ENCODE measurements at places on chromosomes 7 and 10. TPM values are rescaled to one million over a fixed set of nuclear protein-coding genes. Genes with fewer than 3 reads are reported as not detected.
A peak's percentile ranks its signal among the peaks of the same experiment; 100 is the strongest.

DNA sequence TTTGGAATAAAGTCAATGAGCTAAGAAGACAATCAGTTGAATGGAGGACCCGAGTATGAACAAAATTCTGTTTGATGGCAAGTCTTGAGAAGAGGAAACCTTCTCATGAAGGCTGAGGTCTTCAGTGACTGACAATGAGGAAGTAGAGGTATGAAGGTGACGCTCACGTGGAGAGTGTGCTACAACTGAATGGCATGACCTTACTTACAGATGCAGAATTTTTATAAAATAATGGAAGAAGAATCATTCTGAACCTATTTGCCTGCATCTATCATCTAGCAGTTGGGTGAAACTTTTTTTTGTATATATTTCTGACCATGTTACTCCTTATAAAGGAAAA is 19.4 kb upstream of the SP4 start:
- no peak for DNase-seq

Gene TMEM176A
- 18.5 TPM for total RNA-seq

Gene ITGB8
- 1.5 TPM for total RNA-seq

- no peak for DNase-seq
Observed at GRCh38 chr7:54615537-54615936, 73.4 kb downstream of the VSTM2A start.

Gene FRMPD2
- total RNA-seq: 0.38 TPM

DNA sequence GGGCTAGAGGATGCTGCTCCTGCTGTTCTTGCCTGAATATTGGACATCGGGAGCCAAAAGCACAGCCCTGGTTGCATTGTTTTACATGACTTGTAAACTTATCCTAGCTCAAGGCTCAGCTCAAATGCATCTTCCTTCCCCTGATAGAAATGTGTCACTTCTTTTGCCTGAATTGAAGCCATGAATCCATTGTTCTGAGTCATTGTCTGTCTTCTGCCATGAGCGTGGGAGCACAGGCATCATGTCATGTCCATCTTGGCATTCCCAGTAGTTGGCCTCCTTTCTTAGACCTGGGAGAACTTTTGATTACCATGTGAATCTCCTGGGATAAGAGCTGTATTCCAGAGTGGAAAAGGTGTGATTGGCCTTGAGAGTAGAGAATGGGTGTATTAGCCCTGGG is 54.1 kb upstream of the OPN4 start:
- no peak for DNase-seq

DNA sequence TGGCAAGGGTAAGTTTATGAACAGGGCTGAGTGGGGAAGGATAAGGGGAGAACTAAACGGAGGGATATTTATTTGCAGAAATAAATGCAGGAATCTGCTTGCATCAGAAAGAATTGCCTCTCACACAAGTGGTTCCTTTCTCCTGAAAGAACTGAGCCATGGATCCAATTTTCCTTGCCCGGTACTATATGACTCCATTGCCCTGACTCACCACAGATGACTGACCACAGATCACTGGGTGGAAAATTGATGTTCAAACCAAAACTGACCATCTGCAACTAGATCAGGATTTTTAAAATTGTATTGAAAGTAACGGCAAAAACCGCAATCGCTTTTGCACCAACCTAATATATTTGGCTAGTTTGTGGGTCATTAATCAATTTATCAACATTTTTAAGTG is 6.2 kb upstream of the MACC1 start:
- DNase-seq: no peak

DNA sequence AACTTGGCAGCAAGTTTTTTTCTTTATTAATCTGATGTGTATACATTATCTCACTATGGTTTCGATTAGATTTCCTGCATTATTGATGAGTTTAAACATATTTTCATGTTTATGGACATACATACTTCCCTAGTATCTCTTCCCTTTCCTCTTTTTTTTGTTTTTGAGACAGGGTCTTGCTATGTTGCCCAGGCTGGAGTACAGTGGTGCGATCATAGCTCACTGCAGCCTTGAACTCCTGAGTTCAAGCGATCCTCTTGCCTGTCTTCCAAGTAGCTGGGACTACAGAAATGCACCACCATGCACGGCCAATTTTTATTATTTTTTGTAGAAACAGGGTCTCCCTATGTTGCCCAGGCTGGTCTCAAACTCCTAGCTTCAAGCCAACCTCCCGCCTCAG is 18.9 kb downstream of the BAZ1B start:
- no peak for DNase-seq

DNA sequence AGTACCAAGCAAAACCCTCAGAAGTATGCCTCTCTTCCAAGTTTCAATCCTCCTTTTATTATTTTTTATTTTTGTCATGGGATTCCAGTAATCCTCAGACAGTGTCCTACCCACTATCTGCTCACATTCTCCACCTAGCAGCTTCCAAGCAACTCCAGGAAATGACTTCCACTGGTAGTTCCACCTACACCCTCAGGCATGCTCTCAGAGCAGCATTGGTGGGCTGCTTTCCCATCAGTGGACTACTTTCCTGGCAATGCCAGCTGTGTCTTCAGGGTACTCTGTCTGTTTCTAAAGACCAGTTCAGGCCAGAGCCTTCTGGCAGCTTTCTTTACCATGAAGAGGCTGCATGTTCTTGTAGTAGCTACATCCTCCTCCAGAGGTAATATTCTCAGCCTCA is 244.0 kb downstream of the HGF start:
- DNase-seq: no peak

GRCh38 chr7:6571160-6571779 is 6.0 kb upstream of the ZDHHC4 start:
- no peak for DNase-seq

GRCh38 chr7:90727412-90727811 is 131.3 kb downstream of the CDK14 start:
- no peak for DNase-seq

Gene C10orf90
- not detected for total RNA-seq

DNA sequence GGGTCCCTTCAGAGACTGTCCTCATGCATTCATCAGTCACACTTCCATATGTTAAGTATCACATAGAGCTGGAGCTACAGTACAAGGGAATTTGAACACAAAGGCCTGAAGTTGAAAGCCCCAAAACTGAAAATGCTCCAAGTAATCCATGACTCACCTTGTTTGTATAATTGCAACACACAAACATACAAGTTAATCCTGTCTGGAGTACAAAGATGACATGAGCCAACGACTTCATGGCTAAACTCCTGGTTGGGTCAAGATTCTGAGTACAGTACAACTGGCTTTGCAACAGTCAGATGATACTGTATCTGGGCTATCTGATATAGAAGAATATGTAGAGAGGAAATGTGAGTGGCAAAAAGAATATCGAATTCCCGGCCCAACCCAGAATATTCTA is 73.1 kb upstream of the AASS start:
- DNase-seq: no peak

DNA sequence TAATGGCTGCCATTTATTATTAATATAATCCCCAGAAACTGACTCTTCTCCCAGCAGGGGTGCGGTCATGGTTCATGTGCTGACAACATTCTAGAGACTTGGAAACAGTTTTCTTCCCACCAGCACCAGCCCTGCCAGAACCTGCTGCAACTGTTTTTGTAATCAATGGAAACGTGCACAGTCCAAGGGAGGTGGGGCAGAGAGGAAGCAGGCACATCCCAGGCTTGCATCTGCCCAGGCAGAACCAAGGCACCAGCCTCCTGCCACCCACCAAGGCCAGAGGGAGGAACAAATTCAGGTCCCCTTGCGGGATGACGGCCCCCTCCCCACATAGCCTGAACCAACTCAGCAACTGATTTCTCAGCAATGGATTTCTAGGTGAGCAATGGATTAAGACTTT is 119.0 kb downstream of the OAT start:
- no peak for DNase-seq

DNA sequence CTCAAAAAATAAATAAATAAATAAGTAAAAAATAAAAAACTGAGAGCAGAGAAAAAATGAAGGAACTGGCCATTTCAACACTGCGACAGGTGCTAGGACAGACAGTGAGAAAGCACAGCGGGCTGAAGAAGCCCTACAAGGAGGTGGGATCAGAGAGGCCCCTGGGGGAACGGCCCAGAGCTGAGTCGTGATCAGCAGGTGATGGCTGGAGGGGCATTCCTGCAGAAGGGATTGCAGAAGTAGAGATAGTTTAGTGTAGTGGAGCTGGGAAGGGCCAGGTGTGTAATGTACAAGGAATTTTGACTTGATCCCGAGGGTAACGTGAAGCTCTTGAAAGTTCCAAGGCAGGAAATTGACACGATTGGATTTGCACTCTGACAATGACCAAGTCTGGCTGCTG is 112.1 kb downstream of the CUL2 start:
- no peak for DNase-seq

DNA sequence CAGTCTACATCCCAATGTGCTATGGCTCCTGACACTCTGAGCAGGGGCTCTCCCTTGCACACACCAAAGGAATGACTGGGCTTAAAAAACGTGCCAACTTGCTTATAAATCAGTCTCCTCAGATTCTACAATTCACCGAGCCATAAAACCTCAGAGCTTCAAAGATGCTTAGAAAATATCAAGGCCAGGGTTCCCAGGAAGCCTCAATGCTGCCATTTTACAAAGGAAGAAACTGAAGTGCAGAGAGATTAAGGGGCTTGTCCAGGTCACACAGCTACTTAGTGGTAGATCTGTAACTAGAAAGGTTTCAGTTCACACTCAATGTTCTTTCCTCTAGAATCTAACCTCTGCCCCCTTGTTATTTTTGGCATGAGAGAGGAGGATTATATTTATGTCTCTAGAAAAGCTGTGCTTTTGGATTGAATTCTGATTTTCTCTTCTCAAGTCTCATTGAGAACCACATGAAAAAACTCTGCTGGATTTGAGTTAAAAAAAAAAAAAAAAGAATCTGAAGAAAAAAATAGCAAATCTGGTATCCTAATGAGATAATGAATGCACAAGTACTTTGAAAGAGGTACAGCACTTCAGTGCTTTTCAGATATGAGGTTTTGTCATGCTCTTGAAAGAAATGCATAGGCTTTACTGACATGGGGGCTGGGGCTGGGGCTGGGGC is 22.3 kb upstream of the TSPAN33 start:
- DNase-seq: no peak

Gene HOGA1
- total RNA-seq: 47.1 TPM

GRCh38 chr10:48656914-48657305 is 27.8 kb upstream of the WDFY4 start:
- DNase-seq: no peak

DNA sequence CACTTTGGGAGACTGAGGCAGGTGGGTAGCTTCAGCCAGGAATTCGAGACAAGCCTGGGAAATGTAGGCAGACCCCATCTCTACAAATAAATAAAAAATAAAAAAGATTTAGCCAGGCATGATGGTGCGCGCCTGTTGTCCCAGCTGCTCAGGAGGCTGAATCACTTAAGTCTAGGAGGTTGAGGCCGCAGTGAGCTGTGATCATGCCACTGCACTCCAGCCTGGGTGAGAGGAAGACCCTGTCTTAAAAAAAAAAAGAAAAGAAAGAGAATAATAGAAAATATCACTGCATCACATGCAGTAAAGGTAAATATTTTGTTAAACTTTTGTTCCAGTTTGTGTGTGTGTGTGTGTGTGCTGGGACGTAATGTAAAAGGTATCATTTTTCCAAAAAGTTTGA is 3.0 kb downstream of the STRIP2 start:
- no peak for DNase-seq

DNA sequence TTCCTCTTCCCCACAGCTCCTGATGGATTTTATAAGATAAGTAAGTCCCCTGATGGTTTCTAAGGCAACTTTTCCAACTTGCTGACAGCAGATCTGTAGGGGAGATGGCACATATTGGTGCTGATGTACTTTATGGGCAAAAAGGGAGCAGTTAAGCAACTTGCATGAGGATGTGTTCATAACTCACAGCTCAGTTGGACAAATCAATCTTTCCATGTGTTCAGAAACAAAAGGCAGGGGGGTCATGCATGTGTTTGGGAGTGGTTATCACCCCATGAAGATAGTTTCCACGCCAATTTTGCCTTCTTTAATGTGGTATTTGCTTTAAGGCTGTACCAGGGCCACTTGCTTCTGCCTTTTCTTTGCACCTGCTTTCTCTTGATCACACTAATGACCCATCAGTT is 6.1 kb downstream of the RBM20 start:
- DNase-seq: no peak

DNA sequence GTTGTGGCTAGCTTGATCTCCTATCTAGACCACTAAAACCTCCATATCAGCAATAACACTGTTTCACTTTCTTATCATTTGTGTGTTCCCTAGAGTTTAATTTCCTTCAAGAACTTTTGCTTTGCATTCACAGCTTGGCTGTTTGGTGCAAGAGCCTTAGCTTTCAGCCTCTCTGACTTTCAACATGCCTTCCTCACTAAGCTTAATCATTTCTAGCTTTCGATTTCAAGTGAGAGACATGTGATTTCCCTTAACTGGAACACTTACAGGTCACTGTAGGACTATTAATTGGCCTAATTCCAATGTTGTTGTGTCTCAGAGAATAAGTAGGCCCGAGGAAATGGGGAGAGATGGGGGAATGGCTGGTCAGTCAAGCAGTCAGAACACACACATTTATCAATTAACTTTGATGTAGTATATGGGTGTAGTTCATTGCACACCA is 10.6 kb upstream of the BPGM start:
- no peak for DNase-seq

DNA sequence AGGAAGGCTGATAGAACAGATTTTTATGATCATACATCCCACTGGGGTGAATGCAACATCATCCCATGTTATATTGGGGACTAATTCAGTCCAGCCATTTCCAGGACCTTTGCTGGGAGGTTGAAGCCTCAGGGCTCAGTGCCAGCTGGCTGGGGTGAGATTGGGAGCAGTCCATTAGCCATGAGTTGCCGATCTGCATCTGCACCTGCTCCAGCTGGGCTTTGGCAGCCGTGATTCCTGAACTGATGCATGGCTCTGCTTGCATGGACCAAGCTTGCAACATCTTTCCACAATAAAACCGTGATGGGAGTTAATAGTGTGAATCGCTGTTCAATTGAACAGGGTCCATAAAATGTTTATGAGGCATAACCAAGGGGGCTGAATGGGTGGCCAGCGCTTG is 346.9 kb downstream of the TYW1 start:
- DNase-seq: peak; percentile 47

Gene LIPF
- total RNA-seq: not detected

Gene UPK3BL1
- total RNA-seq: 14.5 TPM

- DNase-seq: no peak
Observed at GRCh38 chr10:127283576-127283975, 87.2 kb upstream of the INSYN2A start.

DNA sequence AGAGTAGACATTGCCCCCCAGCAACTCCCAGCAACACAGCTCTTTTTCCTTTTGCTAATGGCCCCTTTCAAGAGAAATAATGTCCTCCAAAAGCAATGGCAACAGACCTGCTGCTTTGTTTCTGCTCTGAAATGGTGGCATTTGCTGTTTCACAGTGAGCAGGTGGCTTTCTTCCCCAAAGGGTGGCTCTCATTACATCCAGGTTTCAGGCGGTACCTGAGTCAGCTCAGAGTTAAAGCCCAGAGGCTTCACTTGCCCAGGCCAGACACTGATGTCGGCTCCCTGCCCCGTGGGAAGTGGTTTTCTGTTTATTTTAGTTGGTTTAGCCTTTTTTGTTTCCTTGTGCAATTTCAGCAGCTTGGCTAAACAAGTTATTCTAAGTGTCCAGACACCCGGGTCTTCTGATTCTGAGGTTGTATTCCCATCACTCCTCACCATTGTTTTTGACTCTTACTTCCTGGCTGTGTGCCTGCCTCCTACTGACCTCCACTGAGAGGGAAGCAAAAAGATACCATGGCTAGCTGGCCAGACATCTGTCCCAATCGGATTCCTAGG is 7.8 kb upstream of the ATOH7 start:
- DNase-seq: no peak

- no peak for DNase-seq
Observed at GRCh38 chr10:104804880-104805279, 163.8 kb downstream of the SORCS3 start.

Measured in left ventricle myocardium inferior (tissue), 1 donor.